ENCODE measurements at places on chromosomes 1 and 21.

GRCh38 chr21:43691086-43691795 is 27.7 kb upstream of the PDXK start:
- no peak for DNase-seq

- no peak for DNase-seq
Observed at GRCh38 chr1:197393105-197393504, 125.1 kb downstream of the CRB1 start.

GRCh38 chr1:151606384-151606783 is 5.5 kb upstream of the SNX27 start:
- no peak for DNase-seq

DNA sequence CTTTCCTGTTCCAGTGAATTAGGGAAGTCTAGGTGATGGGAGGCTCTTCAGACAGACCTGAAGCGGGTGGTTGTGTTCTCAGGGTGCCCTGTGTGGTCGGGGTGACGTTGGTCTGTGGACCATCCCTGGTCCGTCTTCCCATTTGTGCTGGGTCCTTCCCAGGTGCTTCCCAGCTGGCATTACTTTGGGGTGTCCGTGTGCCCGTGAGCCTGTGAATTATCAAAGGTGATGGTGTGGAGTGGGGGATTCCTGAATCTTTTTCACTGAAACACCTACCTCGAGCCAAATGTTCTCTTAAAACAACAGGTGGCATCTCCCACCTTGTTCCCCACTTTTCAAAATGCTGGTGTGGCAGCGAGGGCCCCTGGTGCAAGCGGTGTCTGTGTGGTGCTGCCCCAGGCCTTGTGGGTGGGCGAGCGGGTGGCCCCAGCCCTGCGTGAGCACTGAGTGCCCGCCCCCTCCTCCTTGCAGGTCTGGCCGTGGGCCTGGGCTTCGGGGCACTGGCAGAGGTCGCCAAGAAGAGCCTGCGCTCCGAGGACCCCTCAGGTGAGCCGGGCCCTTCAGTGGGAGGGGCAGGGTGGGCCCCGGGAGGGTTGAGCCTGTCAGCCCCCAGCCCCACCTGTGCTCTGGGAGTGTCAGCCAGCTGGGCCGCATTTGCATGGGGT is 37.0 kb downstream of the COQ8A start:
- DNase-seq: no peak

- DNase-seq: no peak
Observed at GRCh38 chr1:243462929-243463697, 207.3 kb downstream of the SDCCAG8 start.

DNA sequence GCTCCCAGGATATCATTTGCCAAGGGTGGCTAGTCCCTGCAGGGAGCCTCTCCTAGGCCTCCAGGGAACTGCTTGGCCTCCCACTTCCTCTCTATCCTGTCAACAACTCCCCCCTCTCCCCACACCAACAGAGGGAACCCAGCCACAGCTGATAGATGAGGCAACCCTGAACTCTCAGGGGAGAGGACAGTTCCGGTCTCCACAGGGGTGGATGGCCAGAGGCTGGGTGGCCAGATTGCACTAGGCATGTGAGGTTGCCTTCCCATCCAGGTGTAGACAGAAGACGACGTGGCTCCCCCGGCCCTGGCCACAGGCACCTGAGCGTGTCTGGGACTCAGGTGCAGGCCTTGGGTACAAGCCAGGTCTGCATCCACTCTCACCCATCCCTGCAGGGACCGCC is 53.3 kb downstream of the TOR1AIP2 start:
- DNase-seq: no peak

DNA sequence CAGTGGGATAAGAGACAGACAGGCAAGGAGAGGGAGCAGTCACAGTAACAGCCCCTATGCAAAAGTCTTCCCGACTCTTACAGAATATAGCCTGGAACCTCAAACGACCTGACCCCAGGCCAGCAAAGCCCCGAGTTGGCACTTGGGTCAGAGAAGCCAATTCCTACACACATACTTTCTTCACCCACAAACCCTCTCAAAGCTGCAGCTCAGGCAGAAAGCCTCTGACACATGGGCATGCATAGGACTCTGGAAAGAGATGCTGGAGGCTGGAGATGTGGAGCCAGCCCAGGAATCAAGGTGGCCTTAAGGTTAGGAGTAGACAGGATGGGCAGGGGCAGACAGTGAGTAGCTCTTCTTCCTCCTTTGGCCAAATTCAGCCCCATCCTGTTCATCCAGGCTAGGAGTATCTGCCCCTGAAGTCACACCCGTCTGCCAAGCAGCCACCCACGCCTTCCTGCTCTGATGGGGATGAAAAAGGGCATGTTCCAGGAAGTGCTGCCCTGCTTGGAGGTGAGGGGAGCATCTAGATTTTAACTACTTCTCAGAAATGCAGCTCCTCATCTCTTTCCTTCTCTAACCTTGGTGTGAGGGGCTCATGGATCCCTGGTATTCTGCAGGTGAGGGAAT is 7.8 kb downstream of the SLC41A1 start:
- peak; percentile 44 for DNase-seq

GRCh38 chr21:42599962-42600361 is 53.5 kb upstream of the PDE9A start:
- no peak for DNase-seq
